ENCODE measurements at places on chromosomes 1 and 21.
A peak's percentile ranks its signal among the peaks of the same experiment; 100 is the strongest.

DNA sequence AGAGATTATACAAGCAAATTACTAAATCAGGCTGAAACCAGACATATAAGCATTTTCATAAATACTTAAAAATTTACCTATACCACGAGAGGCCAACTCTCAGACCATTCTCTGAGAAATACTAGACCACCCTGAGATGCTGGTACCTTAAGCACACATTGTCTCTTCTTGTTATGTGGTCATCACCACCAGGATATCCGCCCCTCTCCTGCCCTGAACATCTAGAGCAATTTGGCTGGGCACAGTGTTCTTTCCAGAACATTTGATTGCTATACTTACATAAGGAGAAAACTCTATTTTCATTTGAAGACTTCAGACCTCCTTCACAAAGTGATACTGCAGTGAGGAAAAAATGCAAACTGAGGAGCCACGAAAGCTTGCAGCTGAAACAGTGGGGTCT is 36.2 kb upstream of the DUSP10 start:
- no peak for DNase-seq

DNA sequence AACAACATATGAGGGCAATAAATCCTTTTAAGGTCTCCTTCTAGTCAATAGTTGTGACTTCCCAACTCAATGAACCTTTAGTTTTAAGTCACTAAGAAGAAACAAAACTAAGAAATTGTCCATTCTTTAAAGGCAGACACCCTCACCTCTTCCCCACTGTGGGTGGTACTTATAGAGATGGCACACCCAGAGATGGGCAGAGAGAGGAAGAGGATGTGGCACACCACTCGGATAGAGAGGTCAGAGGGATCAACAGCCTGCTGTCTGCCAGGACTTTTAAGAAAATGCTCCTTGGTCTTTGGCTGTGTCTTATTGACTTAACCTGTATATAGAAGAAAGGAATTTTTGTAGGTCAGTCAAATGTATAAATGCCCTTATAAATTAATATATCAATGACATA is 45.1 kb downstream of the FASLG start:
- DNase-seq = no peak

GRCh38 chr21:28200726-28201125 is 792.0 kb downstream of the LTN1 start:
- DNase-seq = no peak

- no peak for DNase-seq
These were observed at the start of gene MAB21L3 for GRCh38 chr1:116110567-116111523. Gene MAB21L3 (plus strand): TSS chr1:116111399. CDS start chr1:116112616, 1,217 bp downstream.

GRCh38 chr21:26177746-26178426 is 7.3 kb upstream of the APP start:
- no peak for DNase-seq

- DNase-seq = no peak
These were observed 42.9 kb downstream of the CRYAA start for GRCh38 chr21:43211760-43212115.

- DNase-seq = no peak
These were observed 77.9 kb downstream of the POFUT2 start for GRCh38 chr21:45209685-45210284.

DNA sequence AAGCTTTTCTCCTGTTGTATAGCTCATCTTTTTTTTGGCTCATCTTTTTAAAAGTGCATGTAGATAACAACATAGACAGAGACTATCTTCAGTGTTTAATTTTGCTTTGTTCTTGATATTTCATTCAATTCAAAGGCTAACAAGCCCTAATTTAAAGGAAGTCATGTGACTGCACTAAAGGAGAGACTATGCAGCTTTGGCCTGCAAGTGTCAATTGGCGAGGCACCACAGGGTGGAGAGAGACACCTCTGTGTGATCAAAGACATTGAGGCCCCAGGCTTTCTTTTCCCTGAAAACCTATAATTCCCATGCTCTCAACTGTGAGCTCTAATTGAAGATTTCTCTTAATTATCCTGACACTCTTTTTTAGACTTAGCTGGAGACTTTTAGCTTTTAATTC is 53.6 kb downstream of the CHODL start:
- no peak for DNase-seq

DNA sequence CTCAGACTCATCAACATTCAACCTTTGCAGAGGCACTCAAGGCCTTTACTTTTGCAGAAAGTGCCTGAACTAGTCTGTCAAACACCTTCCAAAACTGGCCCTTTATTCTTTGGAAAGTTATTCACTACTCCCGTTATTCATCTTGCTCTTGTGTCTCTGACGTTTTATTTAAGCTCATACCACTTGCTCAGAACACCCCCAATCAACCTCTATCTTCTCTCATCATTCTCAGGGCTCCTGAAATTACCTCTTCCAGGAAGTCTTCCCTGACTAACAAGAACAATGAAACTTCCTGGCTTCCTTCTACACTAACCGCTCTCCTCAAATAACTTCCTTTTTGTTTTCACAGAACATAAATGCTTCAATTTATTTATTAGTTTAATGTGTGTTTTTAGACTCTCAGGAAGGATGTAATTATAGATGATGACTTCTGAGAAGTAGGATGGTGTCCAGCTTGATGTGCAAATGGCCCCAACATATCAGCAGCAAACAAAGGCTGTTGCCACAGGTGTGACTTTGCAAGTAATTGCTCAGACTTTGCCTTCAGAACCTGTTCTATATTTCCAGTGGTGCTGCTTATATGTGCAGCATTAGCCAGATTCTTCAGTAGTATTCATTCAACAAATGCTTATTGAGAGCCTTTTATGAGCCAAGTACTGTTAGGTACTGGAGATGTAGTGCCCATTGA is 22.8 kb upstream of the BATF3 start:
- DNase-seq = no peak

- no peak for DNase-seq
These were observed 126.8 kb downstream of the RGS21 start for GRCh38 chr1:192443616-192444015.

DNA sequence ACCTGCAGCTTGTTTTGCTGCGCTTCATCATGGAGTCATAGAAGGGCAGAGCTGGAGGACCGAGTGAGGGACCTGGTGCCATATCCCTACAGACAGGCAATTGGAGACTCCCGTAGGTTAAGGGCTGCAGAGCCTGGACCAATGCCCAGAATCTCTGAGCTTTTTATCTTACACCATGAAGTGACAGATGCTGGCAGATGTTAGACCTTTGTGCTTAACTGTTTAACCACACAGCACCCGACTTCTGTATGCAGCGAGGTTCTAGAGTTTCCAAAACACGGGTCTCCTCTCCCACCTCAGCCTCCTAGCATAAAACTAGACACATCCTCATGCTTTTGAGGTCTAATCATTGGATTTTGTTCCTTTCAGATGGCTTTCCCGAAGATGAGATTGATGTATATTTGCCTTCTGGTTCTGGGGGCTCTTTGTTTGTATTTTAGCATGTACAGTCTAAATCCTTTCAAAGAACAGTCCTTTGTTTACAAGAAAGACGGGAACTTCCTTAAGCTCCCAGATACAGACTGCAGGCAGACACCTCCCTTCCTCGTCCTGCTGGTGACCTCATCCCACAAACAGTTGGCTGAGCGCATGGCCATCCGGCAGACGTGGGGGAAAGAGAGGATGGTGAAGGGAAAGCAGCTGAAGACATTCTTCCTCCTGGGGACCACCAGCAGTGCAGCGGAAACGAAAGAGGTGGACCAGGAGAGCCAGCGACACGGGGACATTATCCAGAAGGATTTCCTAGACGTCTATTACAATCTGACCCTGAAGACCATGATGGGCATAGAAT is 47.6 kb downstream of the B3GALT5 start:
- no peak for DNase-seq

DNA sequence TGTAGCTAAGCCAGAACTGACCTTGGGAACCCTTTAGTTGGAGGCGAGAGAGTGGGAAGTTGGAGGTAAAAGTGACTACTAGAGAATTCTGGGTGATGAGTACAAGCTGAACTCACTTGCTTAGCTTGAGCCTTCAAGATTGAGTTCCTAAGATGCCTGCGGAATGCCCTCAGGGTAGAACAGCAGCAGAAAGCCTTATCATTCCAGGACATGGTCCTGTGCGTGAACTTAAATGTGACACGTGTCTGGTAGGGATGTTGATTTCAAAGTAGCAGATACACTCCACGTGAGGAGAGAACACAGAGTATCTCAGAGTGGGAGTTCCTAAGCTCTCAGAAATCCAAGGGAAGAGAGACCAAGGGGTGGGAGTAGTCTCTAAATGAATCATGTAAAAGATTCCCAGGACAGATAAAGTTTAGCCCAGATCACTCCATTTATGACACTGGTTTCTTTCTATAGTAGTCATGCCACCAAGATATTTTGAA is 60.1 kb downstream of the KCNK1 start:
- DNase-seq = no peak

- DNase-seq = no peak
These were observed 9.4 kb downstream of the COL6A1 start for GRCh38 chr21:45990741-45991605.

GRCh38 chr1:198153804-198154203 is 3.0 kb upstream of the NEK7 start:
- DNase-seq = no peak

GRCh38 chr1:190478149-190479049 is 735 bp upstream of the BRINP3 start:
- no peak for DNase-seq

DNA sequence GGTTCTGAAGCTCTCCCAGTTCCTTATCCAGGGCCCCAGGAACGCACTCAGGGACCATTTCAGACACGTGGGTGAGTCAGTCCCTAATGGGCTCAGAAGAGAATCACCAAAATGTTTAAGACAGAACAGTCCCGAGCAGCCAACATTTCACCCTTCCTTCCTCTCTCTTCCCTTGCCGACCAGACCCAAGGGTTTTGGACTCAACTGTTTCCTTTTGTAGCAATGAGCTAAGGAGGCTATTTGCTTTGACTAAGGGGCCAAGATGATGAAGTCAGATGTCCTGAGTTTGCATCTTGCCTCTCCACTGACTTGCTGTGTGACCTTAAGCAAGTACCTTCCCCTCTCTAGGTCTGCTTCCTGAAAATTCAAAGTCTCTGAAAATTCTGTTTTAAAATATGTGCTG is 472.3 kb upstream of the VAMP3 start:
- DNase-seq = no peak

DNA sequence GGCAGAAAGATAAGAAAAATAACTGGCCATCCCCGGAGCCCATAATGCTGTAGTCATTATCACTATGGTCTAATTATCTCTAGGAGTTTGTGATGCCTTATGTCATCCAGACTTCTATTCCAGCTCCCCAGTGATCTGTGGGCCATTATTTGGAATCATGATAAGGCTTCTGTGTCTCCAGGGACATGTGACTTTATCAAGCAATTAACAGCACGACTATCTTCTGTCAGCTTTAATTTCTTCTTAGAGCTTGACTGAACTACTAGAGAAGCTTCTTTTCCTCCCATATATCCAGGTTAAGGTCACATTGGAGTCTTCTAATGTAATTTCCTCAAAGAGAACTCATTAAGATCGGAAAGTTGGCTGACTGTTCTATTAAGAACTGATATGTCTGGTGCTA is 100.4 kb downstream of the LHX8 start:
- DNase-seq = no peak

DNA sequence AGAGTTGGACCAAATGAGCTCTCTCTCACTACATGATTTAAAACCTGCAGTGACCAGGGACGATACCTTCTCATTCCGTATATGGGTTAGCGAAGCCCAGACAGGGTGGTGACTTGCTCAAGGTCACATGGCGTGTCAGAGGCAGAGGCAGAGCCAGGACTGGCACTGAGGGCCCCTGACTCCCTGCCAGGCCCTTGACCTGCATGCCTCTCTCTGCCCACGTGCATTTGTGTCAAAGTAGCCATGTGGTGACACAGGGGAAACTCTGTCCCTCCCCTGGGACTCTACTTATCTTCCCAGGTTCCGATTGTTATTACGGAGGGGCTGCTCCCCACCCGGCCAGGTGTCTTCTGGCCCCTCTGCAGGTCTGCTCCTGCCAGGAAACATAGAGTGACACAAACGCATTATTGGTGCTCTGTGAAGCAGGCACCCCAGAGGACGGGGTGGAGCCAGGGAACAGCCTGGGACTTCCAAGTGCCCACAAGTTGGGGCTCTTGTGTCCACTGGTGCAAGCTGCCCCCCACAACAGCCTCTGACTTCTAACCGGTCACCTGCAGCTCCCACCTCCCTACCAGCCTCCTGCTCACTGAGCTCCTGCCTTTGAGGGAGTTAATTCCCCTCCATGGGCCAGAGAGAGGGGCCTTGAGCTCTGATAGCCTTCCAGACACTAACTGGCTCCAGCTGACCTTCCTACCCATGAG is 7.3 kb upstream of the TINAGL1 start:
- DNase-seq = no peak

- no peak for DNase-seq
These were observed 14.7 kb upstream of the STRIP1 start for GRCh38 chr1:110019770-110020169.

DNA sequence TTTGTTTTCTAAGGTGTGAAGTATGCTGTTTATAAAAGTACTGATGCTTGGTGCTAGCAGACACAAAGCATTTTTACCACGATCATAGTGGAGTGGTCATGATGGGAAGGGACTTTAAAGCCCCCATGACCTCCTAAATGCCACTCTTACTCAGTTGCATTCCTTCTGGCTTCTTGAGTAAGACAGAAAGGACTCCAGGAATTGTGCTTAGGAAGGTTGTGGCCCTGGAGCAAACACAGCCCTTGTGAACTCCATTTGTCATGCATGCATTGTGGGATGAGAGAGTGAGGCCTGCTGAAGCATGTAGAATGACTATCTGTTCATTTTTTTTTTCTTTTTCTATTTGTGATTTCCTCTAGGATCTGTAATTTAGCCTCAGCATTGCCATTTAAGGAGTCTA is 34.2 kb downstream of the AK5 start:
- DNase-seq = no peak

DNA sequence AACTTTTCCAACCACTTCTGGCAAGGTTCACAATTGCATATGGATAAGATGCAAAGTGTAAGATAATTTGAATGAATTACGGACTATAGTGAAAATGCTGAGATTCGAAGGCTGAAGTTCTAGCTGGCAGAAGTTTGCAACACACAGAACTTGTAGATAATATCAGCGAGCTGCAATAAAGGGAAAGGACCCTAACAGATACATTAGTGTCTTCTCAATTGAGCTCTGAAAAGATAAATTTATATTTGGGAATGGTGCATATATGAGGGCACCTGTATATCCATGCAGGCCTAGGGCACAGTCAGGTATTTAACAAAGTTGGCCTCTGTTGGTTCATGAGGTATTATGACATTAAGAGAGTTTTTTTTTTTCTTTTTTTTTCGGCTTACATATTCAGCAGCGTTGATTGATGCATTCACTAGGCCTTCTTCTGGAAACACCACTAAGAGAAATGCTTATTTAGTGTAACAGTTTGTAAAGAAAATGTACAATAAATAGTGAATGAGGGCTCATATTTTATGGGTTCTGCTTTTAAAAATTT is 2.2 kb downstream of the NFIA start:
- no peak for DNase-seq

- peak; percentile 22 for DNase-seq
These were observed 15.2 kb upstream of the LGALS8 start for GRCh38 chr1:236508593-236509027.

DNA sequence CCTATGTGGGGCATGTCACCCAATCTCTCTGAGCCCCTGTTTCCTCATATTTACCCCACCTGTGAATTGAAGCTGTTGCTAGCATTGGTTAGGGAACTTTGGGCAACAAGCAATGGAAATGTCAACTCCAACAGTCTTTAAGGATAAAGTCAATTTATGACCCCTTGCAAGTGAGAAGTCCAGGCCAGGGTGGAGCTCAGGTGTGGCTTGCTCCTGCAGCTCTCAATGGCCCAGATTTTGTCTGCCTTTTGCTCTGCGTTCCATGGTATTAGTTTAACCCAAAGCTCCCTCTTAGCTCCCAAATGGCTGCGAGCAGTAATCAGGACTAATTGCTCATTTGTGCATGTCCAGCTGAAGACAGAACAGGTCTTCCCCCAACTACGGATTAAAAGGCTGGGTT is 70.4 kb upstream of the ABCG1 start:
- no peak for DNase-seq
